Muscle of back (tissue), 13 donors: ENCODE measurements at places on chromosomes 6 and 20. TPM values are rescaled to one million over a fixed set of nuclear protein-coding genes. Genes with fewer than 3 reads are reported as not detected.

Gene PLN
- 3.3 TPM for polyA plus RNA-seq

Gene CBFA2T2
- polyA plus RNA-seq: 13.9 TPM

Gene POU5F1
- 0.46 TPM for polyA plus RNA-seq

Gene GLP1R
- not detected for polyA plus RNA-seq

Gene MAFB
- polyA plus RNA-seq: 8.8 TPM

Gene ETV7
- polyA plus RNA-seq: 0.23 TPM

Gene PGC
- polyA plus RNA-seq: not detected

Gene OPRL1
- 1.0 TPM for polyA plus RNA-seq

Gene ABHD16B
- not detected for polyA plus RNA-seq

Gene FOXQ1
- polyA plus RNA-seq: 0.07 TPM

Gene SLC13A3
- polyA plus RNA-seq: 4.7 TPM

Gene SLC32A1
- polyA plus RNA-seq: not detected

Gene KCNQ5
- polyA plus RNA-seq: 1.9 TPM

Gene CST5
- polyA plus RNA-seq: not detected

Gene TP53TG5
- polyA plus RNA-seq: 0.49 TPM

Gene CD93
- polyA plus RNA-seq: 59.2 TPM
